ENCODE measurements at places on chromosomes 6 and 20. TPM values are rescaled to one million over a fixed set of nuclear protein-coding genes. Genes with fewer than 3 reads are reported as not detected.

BCAS1 gene
- 110 TPM for total RNA-seq

B3GALT4 gene
- 32.2 TPM for total RNA-seq

DNA sequence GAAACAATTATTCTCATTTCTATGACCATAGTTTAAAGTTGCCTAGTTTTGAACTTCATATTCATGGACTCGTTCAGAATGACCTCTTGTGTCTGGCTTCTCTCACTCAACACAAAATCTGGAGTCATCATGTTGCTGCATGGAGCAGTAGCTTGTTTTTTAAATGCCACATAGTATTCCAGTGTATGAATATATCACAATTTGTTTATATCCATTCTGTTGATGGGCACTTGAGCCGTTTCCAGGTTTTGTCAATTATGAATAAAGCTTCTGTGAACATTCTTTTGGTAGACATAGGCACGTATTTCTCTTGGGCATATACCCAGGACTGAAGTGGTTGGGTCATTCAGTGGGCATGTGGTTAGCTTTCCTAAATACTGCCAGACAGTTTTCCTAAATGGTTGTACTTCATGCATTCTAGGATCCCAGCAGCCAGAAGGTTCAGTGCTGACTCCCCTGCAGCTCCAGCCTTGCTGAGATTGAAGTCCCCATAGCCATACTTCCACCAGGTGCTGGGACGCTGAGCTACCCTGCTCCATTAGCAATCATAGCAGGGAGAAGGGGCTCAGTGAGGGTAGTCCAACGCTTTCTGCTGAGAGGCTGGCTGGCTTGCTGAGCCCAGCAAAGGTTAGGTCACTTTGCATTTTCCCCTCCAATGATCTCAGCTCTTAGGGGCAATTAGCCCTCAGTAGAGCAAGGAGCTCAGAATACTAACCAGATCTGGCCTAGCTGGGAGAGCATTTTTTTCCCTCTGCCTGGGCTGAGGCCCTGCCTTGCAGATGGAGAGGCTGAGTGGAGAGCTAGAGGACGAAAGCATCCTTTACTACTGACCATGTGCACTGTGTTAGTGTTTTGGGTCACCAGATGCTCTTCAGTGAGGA, 35.7 kb upstream of the CTNNBL1 start:
- H3K4me3 ChIP-seq = no peak overlapping the region
- no peaks in the 10 kb centered on the region for H3K27me3 ChIP-seq
- DNase-seq = peak; percentile 9
- H3K27ac ChIP-seq = no peak overlapping the region
- H3K36me3 ChIP-seq = no peaks in the 10 kb centered on the region

- no peak overlapping the region for H3K27ac ChIP-seq
- no peaks in the 10 kb centered on the region for H3K27me3 ChIP-seq
- H3K4me3 ChIP-seq = no peak overlapping the region
- no peak for DNase-seq
- peaks cover 7% of the 10 kb centered on the region for H3K4me1 ChIP-seq
Measured at GRCh38 chr6:16966791-16967469, 134.9 kb upstream of the STMND1 start.

DNA sequence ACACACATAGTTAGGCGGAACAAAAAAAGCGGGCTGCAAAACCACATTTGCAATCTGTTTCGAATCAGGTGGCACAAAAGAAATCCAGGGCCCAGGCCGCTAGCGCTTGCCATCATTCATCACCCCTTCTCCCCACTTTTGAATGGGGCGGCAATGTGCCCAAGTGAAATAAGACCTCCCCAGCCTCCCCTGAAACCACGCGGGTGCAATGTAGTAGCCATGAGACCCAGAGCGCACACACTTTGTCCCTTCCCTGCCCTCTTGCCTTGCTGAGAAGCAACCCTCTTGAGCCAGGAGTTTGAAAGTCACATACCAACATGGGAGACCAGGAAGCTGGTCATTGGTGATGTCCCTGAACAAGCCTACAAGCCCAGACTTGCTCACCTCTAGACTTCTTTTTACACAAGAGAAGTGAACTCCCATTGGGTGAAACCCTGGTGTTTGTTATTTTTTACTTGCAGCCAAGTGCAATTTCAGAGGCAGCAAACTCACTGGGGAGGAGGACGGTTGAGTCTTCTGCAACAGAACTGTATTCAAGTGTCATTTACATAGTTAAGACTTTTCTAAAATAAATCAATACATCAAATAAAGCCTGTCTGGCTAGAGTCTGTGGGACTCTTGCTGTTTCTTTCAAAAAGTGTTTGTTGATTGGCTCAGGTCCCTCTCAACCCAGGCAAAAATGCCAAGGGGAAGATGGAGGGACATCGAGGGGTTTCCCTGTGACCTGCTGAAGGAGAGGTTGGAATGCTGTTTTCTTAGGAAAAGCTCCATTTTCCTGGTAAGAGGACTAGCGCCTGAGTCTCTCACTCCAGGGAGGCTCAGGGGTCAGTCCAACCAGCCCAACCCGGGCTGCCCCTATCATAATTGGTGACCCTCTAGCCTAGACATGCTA, 138.1 kb upstream of the PTPN1 start:
- no peaks in the 10 kb centered on the region for H3K27me3 ChIP-seq
- H3K4me1 ChIP-seq = peaks cover 10% of the 10 kb centered on the region
- no peak overlapping the region for H3K4me3 ChIP-seq
- H3K27ac ChIP-seq = no peak overlapping the region
- H3K36me3 ChIP-seq = no peaks in the 10 kb centered on the region

GRCh38 chr6:134034961-134035822, 17.2 kb downstream of the SLC2A12 start:
- H3K4me1 ChIP-seq = peaks cover 26% of the 10 kb centered on the region
- H3K27me3 ChIP-seq = no peaks in the 10 kb centered on the region
- H3K4me3 ChIP-seq = no peak overlapping the region
- H3K27ac ChIP-seq = peak overlapping the region; percentile 49
- no peaks in the 10 kb centered on the region for H3K36me3 ChIP-seq

DNA sequence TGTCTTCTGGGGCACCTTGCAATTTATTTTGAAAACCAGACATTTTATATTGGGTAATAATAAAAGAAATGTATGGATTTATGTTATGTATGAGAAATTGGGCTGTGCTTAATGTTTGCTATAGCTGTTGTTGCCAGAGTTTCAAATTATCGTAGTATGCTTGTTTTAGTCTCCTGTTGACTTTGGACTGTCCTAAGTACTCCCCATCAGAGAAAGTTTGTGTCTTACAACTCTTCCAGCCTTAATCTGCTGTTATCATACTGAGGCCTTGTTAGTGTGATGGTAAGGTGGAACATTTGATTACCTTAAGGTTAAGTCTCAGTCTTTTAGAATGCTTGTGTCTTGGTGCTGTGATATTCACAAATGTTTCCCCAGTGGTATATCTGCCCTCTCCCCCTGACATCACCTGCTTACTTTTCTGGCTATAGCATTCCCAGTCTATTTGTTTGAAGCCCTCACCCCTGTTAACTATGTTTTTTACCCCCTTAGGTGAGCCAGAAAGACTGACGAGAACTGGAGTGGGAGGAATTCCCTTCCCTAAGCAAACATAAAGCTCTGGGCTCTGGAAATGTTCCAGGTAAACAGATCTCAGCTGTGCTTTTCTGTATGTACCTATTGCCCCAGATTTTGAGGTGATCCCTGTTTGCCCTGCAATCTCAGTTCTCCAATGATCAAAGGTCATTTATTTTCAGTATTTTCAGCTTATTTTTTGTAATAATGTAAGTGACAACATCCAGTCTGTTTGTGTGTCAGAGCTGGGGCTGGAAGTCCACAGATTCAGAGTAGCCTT, 581.1 kb upstream of the CITED2 start:
- H3K4me1 ChIP-seq = no peaks in the 10 kb centered on the region
- no peaks in the 10 kb centered on the region for H3K27me3 ChIP-seq
- DNase-seq = no peak
- no peaks in the 10 kb centered on the region for H3K36me3 ChIP-seq
- no peak overlapping the region for H3K27ac ChIP-seq

GRCh38 chr20:32458061-32458836, 100.1 kb downstream of the ASXL1 start:
- H3K27me3 ChIP-seq = no peaks in the 10 kb centered on the region
- H3K4me1 ChIP-seq = peaks cover 30% of the 10 kb centered on the region
- DNase-seq = no peak
- H3K4me3 ChIP-seq = peak overlapping the region; percentile 56
- peaks cover 58% of the 10 kb centered on the region for H3K36me3 ChIP-seq

SPTLC3 gene
- 33.9 TPM for total RNA-seq

Data from stomach (tissue), 19 donors.